Occipital lobe (tissue), 3 donors: ENCODE measurements at places on chromosomes 7 and 10. TPM values are rescaled to one million over a fixed set of nuclear protein-coding genes. Genes with fewer than 3 reads are reported as not detected.

METTL27 gene
- total RNA-seq: 0.78 TPM

NPFFR1 gene
- total RNA-seq: 0.31 TPM

DNA sequence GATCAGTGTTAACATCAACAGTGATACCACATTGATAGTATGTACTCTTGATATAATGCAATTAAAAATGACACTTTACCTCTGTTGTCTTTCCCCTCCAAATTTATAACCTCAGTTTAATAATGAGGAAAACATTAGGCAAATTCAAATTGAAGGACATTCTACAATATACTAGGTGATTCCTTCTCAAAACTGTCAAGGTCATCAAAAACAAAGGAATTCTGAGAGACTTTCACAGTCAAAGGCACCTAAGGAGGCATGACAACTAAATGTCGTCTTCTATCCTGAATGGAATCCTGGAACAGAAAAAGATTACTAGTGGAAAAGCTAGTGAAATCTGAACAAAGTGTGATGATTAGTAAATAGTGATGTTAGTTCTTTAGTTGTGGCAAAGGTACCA, 22.3 kb upstream of the NXPH1 start:
- no peak for DNase-seq

- DNase-seq: no peak
These were observed 13.3 kb downstream of the CCAR1 start for GRCh38 chr10:68734349-68734748.

DNA sequence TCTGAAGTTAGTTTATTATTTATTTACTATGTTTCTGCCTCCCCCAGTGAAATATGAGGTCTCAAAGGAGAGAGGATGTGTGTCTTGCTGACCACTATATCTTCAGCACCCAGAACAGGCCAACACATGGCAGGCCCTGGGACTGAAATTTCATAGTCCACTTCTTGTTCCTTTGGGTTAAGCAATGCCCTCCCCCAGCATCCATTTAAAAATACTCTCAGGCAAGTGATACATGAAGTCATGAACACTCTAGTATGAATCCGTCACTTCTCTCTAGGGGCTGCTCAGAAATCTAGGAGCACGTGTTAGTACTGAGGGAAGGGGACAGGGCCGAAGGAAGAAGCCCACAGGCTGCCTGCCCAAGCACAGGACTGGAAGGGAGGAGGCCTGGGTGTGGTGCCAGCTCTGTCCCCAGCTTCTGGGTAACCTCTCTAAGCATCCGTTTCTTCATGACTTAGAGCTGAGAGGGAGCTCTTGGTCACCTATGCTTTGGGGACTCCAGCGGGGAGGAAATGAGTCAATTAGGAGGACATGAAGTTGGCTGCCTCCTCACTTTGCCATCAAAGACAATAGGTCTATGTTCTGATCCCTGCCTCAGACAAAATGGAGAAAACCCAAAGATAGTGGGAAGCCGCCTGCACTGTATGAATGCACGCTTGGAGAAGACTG, 119.2 kb downstream of the KCNMA1 start:
- DNase-seq: no peak

DNA sequence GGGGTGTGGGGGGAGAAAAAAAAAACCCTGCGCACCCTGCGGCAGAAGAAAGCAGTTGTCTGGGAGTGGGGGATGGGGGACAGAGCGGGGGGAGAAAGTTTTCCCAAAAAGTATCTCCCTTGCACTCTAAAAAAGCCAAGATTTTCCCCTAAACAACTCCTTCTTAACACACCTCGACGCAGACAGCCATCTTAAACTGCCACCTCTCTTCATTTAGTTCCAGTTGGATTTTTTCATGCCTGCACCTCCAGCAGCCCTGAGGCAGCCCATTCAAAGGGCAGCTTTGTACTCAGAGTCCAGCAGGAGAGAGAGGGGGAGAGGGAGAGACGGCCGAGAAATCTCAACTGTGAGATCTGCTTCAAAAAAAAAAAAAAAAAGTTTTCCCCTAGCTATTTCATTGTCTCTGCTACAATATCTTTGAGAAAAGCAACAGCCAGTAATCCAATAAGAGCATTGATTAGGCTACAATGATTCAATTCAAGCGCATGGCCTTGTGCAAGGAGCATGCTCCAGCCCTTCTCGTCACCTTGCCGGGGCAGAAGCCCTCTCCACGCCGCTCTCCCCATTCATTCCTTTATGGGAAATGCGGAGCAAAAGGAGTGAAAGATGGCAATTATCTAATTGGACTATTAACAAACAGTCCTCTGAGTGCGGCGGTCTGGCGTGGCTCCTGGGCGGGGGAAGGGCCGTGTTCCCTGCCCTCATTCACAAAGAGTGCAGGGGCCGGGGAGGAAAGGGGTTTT, 939 bp upstream of the VAX1 start:
- no peak for DNase-seq

GRCh38 chr10:102753718-102754117, 10.0 kb downstream of the WBP1L start:
- no peak for DNase-seq

GRCh38 chr10:117684672-117685211, 142.2 kb downstream of the EMX2 start:
- DNase-seq: no peak

- DNase-seq: peak; percentile 51
These were observed 58.2 kb upstream of the ANTXRL start for GRCh38 chr10:46228563-46229071.
